ENCODE measurements at places on chromosomes 4 and X. TPM values are rescaled to one million over a fixed set of nuclear protein-coding genes. Genes with fewer than 3 reads are reported as not detected.

DNA sequence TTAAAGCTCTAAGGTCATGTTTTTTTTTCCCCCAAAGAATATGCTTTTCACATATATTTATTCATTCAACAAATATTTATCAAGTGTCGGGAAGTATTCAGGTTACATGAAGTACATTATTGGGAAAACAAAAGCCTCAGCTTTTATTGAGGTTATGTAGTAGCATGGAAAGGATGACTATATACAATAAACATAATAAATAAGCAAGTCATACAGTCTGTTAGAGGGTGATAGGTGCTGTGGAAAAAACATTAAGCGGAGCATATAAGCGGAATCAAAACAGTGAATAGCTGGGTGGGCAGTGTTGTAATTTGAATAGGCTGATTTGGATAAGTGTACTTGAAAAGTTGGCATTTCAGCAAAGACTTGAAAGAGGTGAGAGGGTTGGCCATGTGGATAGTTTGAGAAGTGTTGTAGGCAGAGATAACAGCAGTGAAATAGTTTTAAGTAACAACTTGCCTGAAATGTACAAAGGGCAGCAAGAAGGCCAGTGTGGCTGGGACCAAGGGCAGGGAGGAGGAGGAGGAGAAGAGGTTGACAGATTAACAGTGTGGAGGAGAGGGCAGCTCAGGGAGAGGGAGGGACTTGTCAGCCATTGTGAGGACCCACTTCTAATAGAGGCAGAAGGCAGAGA lies 558.7 kb downstream of the SPRY1 start:
- no peak for DNase-seq

DNA sequence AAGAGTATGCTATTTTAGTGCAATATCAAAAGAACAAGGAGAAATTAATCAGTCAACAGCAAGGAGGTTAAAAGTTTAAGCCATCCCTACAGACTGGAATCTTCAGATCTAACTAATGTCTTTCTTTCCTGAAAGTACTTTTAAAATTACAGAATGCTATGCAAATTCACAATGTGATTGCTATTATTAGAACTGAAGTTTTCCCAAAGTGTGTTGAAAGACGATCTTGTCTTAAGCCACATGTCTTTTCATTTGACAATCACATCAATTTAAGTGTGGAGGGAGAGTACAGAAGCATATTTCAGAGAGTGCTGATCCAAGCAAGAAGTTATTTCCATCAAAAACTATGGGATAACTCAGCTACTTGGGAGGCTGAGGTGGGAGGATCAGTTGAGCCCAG lies 64.7 kb upstream of the TNIP3 start:
- DNase-seq = no peak

DNA sequence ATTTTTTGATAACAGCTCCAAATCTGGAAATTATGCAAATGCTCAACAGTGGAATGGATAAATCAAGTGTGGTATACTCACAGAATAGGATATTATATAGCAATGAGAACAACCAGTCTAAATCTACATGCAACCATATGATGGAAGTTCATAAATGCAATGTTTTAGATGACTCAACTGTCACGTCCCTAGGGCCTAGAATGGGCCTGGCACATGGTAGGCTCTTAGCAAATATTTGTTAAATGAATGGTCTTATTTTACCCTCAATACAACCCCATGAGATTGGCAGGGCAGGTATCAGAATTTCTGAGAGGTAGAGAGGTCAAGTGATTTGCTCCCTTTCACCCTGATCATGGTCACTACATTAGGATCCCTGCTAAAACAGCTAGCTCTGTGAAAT lies 14.6 kb upstream of the NKX3-2 start:
- no peak for DNase-seq

GRCh38 chr4:55439023-55439422 lies 43.3 kb downstream of the TMEM165 start:
- DNase-seq = no peak

DNA sequence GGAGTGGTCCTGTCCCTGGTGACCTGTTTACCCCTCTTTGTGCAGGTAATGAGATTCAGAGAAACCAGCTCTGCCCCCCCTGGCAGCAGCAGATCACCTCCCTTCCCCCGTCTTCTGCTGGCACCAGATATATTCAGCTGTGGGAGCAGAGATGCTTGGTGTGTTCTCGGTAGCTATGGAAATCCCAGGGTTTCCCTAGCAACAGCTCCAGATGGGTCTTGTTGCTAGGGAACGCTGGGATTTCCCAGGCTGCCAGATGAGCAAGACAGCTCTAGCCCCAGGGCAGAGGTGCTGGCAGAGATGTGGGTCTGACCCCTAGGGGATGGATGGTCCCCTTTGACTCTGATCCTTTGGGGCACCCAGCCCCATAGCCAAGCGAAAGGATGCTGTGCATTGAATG lies 20.2 kb downstream of the CETN2 start:
- DNase-seq = no peak

DNA sequence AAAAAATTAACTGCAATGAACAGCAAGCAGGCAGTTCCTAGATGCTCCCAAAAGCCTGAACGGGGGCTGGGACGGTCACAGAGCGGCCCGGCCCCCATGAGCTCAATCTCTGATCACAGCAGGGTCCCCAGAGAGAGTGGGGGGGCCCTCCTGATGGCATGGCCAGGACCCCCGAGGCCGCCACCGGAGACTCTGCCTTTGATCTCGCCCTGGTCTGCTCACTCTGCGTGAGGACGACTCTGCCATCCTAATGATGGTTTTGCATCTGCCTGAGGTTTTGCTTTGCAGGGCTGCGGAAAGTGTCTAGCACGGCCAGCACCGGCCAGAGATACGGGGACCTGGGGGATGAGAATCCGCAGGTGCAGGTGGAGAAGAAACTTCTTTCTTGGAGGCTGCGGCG lies 103.8 kb downstream of the SHOX start:
- DNase-seq = no peak

GRCh38 chrX:23802431-23802830 lies 19.5 kb downstream of the SAT1 start:
- no peak for DNase-seq

DNA sequence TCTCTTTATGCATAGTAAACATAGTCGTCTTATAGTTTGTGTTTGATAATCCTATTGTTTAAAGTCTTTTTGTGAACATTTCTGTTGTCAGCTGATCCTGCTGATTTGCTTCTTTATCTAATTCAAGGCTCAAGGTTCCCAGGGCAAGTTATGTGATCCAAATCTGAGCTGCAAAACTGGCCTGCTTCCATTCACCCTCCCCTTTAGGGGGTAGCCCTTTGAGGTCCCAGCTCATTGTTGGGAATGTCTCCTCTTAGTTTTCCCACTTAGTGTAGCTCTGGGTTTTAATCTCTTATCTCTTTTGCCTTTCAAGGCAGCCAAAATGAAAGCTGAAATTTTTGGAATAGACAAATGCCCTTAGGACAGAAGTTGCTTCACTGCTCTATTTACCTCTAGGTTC lies 40.2 kb upstream of the MAGED1 start:
- DNase-seq = no peak

DNA sequence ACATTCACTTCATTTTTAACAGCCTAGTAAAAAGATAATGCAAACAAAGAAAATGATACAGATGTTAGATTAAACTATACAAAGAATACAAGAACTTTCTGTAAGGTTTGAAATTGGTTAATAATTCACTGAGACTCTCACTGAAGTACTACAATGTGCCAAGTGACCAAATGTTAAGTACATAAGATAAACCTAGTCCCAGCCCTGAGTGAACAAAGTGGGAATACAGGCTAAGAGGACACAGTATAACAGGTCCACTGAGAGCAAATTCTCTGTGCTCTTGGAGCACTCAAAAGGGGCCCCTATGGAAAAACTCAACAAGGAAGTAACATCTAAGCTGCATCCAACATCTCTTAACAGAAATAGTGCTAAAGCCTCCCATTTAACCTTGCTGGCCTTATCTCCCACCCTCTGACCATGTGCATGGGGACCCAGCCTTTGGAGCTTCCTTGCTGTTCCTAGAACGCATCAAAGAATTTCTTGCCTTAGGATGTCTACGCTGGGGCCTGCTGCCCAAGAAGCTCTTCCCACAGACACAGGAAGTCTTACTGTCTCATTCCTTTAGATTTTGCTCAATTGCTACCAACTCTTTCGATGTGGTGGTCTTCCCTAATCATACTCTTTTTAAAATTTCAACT lies 113.4 kb downstream of the ZAR1 start:
- no peak for DNase-seq

DNA sequence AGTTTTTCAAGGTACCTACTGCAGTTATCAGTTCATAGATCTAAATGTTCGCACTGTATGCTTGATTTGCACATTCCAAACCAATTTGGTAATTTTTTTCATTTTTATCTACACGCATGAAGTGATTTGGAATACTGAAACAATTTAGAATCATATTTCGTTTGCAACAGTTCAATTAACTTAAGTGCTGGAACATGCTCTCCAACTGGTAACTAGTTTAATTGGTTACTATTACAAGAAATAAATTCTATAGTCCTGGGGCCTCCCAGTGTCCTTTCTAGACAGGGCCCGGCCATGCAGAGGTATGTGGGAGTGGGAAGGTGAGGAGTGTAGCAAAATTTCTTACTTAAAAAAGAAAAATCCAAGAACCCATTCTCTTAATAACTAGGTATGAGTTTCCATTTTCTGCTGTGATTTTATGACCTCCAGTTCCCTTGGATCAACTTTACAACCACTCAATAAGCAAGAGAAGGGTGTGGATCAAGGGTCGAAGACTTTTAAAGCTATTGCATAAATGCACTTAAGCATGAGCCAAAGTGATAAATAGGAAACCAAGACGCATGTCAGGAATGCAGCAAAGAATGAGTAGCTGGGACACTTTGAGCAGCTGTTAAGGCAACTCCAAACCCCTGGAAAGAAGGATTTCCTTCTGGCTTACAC lies 106.9 kb downstream of the PPARGC1A start:
- no peak for DNase-seq

DNA sequence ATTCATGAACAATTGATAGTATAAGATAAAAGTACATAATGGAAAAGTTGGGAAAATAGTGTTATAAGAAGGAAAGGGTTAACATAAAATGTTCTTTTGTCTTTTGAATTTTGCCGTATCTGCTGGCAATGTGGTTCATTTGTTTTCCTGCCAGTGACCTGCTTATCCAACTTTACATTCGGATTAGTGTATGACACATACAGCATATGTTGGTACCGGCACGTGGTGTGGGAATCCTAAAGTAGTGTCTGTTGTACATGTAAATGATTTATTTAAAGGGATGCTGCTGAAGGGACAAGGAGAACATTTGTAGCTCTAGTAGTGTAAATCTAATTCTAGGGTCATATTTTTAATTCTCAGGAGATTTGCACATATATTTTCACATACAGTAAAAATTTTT lies 11.5 kb downstream of the RAB9A start:
- DNase-seq = no peak

DNA sequence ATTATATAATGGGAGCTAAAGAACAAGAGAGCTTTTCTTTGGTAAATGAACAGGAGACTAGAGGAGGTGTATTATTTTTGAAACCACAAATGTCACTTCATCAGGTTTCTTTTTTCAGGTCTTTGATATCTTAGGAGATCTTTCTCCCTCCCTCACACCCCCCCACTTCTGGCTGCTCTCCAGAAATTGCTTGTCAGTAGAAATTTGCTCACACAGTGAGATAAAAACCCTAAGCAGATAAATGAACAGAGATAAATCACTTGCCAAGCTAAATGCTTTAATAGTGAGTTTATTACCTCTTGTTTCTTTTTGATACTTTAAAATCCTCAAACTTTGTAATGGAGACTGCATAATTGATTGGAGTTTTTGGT lies 421.2 kb upstream of the TENM3 start:
- no peak for DNase-seq

DNA sequence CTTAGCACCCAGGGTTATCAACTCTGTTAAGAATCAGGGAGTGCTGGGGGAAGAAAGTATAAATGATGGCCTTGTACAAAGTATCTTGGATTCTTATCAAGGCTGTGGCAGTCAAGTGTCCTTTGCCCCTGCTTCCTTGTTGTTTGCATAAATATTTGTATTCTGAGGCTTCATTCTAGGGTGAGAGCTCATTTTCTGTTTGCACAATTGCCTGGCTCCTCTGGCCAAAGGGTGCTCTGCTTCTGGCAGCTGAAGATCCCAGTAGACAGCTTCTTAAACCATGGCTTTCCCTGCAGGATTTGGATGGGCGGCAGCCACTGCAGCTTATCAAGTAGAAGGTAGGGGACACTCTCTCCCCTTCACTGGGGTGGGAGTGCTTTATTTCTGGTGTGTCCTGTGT lies at the start of gene GBA3:
Gene GBA3 (plus strand): TSS at position 202 of the 400 bp plus-strand sequence.
- no peak for DNase-seq

DNA sequence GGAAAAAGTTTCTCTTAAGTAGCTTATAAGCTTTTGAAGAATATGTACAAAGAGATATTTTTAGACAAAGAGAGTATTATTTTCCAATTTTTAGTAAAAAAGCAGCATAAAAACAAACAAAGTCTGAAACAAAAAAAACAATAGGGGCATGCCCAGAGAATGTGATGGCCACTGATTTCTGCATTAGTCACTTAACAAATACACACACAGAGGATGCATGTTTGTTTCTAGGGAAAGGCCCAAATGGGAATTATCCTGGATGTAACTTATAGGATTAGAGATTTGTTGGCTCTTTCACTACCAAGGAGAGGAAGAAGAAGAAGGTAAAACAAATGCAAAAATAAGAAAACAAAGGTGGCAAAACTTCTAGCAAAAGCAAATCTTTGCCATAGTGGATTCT lies 95.9 kb upstream of the SCOC start:
- no peak for DNase-seq

GRCh38 chr4:152972821-152973628 lies 36.9 kb downstream of the FHDC1 start:
- DNase-seq = no peak

DNA sequence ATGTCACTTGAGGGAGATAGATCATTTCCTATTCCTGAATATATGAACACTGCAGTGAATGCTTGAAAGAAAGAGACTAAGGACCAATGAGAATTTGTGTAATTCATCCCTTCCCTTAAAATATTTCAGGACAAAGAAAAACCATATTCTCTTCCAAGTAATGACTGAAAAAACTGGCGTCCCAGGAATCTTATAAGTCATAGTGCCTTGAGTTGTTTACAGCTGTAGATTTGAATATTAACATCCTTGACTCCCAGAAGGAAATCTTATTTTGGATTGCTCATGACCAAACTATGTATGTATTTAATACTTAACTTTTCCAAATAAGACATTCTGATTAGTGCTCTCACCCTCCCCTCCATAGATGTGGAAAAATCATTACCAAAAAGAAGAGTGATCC lies 55.5 kb downstream of the CLDN22 start:
- DNase-seq = no peak

The NDST3 gene
- not detected for total RNA-seq

The CDS1 gene
- total RNA-seq = 0.15 TPM

The HHIP gene
- total RNA-seq = 0.39 TPM

The SLC6A14 gene
- not detected for total RNA-seq

The HSFX2 gene
- total RNA-seq = 1.9 TPM

The GABRE gene
- total RNA-seq = not detected

The UGT2B7 gene
- total RNA-seq = not detected

The NIPAL1 gene
- 1.1 TPM for total RNA-seq

The CPLX1 gene
- total RNA-seq = not detected

The IL1RAPL2 gene
- not detected for total RNA-seq

The CCDC120 gene
- total RNA-seq = 16.2 TPM

The RASSF6 gene
- total RNA-seq = 14.6 TPM

The C4orf51 gene
- not detected for total RNA-seq

All from B cell (primary cell).